ENCODE measurements at places on chromosomes 2 and 18.

GRCh38 chr2:162114271-162114670 lies 37.8 kb downstream of the GCG start:
- no peak for DNase-seq

DNA sequence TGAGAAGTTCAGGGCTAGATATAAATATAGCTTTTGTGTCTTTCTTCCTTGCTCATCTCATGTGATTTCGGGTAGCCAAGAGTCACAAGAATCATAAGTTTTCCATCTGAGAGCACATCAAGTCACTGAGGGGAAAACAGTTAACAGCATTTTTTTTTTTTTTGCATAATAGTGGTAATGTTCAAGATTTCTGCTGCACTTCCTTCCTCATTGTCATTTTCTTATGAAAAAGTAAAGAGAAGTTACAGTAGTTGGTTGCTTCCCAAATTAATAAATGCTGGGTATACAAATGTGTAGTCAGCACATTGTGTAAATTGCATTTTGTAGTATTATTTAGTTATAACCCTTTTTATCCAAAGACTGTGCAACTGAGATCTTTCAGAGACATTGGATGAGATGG lies 93.6 kb downstream of the ZEB2 start:
- no peak for DNase-seq

DNA sequence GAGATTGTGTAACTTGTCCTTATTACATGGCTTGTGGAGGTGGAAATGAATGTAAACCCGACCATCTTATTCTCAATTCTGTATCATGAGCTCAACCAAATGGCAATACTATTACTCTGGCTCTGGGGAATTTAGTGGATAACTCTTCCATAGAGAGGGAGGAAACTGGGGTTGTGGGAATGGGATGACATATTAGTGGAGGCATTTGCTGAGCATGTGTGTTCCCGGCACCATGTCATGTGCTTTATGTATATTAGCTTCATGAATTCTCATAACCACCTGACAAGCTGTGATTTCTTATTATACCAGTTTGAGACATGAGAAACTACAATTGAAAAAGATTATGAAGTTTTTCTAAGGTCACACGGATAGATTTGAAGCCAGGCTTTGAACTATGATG lies 112.8 kb upstream of the TMEFF2 start:
- DNase-seq, result no peak

DNA sequence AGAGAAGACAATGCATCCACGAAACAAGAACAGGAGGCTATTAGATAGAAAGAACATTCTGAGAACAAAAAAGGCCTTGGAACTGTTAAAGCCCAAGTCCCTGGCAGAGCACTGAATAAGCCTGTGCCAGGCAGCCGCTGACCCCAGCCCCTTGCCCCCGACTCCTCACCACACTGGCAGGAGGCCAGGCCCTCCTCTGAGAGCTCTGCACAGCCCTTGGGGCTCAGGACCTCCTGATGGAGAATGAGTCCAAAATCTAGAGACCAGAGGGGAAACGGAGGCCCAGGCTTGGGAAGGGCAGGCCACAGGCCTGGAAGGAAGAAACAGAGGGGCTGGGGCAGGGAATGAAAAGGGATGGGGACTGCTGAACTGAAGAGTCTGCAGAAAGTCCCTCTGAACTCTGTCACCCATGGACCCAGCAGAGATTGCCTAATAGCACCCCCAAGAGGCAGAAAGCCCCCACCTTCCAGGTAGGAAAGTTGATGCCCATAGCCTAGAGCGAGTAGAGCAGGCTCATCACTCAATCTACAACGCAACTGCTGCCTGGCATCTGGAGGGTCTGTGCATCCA lies 18.3 kb upstream of the TNS1 start:
- DNase-seq, result no peak

GRCh38 chr2:104768694-104769093 lies 85.2 kb upstream of the POU3F3 start:
- no peak for DNase-seq

GRCh38 chr2:27375513-27376099 lies 4.9 kb downstream of the ZNF513 start:
- no peak for DNase-seq

- no peak for DNase-seq
These were observed 833.7 kb upstream of the CHAC2 start for GRCh38 chr2:52933878-52934277.

Measured in stimulated activated naive CD4-positive, alpha-beta T cell (primary cell).